Stimulated activated CD8-positive, alpha-beta memory T cell treated with anti-CD3 and anti-CD28 coated beads, Interleukin-15, amount 100 ng/mL, for 48 hours (primary cell): ENCODE measurements at places on chromosomes 4 and X.

DNA sequence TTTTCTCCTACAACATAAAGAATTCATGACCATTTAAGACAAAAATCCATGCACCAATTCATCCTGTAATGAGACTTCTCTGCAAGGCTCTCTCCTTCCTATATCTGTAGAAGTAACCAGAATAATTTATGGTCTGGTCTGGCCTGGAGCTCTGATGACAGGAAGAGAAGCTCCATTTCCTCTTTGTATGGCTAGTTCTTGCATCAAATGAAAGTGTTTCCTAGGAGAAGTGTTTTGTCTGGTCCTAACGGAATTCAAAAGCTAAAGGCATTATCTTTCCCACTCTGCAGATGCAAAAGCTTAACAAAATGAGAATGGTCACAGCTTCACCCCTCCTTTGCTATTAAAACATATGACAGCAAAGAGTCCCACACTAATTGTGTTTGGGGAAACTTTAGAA is 55.1 kb downstream of the SPATA18 start:
- no peak for DNase-seq

- no peak for DNase-seq
Observed at GRCh38 chr4:3424522-3425095, 17.2 kb upstream of the HGFAC start.

GRCh38 chr4:89119836-89120235 is 8.5 kb downstream of the TIGD2 start:
- DNase-seq = no peak

DNA sequence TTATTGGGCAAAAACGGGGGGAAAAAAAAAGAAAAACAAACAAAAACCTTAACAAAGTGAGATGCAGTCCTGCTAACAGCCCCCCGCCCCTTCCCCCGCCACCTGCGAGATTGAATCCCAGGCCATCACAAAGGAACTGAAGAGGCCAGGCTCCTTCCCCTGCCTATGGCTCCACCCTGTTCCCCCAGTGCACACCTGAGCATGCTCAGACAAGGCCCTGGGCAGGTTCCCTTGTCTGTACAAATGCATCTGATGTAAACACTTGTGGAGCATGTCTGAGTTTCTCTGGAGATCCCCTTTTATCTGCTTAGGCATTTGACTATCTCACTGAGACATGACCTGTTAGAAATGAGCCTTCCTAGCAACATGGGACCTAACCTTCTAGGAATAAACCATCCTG is 983.7 kb upstream of the PABPC4L start:
- no peak for DNase-seq

- no peak for DNase-seq
Observed at GRCh38 chr4:60368986-60369385, 831.1 kb upstream of the ADGRL3 start.

GRCh38 chrX:41721590-41721989 is 2.4 kb upstream of the GPR82 start:
- DNase-seq = no peak

GRCh38 chrX:151000861-151001331 is 17.8 kb downstream of the HMGB3 start:
- DNase-seq = no peak

- no peak for DNase-seq
Observed at GRCh38 chr4:55560096-55560495, 13.4 kb upstream of the CLOCK start.

- no peak for DNase-seq
Observed at GRCh38 chrX:153573984-153574383, 25.0 kb downstream of the CCNQ start.

GRCh38 chr4:118846979-118847378 is 11.1 kb upstream of the SEC24D start:
- DNase-seq = no peak

- no peak for DNase-seq
Observed at GRCh38 chrX:38515291-38515690, 46.1 kb upstream of the TSPAN7 start.

- no peak for DNase-seq
Observed at GRCh38 chr4:118845552-118846050, 9.7 kb upstream of the SEC24D start.

GRCh38 chrX:74536152-74536831 is 78.1 kb downstream of the RLIM start:
- DNase-seq = no peak

DNA sequence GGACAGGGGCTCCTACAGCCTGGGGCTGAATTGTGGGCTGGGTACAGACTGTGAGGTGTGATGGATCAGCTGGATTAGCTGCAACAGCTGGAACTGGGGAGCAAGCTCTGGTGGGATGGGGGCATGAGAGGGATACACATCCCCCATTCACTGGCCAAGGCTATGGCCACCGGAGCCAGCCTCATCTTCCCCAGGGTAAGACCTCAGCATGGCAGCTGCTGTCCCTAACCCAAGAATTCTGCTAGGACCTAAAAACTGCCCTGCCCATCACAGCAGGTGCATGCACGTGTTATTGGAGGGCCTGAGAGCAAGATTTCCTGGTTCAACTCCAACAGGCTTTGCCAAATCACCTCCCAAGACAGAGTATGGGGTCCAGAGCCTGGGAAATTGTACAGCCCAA is 258.6 kb upstream of the AGTR2 start:
- no peak for DNase-seq

- no peak for DNase-seq
Observed at GRCh38 chr4:55255179-55255578, 90.9 kb upstream of the SRD5A3 start.
